ENCODE measurements at places on chromosomes 5 and 9.

- DNase-seq, result no peak
These were observed 17.9 kb downstream of the TMEM245 start for GRCh38 chr9:109101810-109102209.

DNA sequence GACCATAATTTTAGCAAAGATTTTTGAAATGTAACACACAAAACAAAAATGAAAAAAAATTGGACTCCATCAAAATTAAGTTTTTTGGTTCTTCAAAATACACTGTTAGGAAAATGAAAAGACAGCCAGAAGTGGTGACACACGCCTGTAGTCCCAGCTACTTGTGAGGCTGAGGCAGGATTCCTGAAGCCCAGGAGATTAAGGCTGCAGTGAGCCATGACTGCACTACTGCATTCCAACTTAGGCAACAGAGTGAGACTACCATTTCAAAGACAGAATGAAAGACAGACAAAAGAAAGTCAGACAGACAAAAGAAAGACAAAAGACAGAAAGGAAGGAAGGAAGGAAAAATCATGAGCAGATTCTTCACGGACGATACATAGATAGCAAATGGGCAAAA is 7.5 kb downstream of the DIAPH1 start:
- no peak for DNase-seq

- no peak for DNase-seq
These were observed 25.6 kb downstream of the MED27 start for GRCh38 chr9:132054024-132054423.

GRCh38 chr5:90402521-90403255 is 6.9 kb downstream of the CETN3 start:
- DNase-seq, result no peak

- no peak for DNase-seq
These were observed 5.3 kb upstream of the LCP2 start for GRCh38 chr5:170302653-170303501.

GRCh38 chr5:74148321-74148720 is 492.2 kb downstream of the ENC1 start:
- no peak for DNase-seq

DNA sequence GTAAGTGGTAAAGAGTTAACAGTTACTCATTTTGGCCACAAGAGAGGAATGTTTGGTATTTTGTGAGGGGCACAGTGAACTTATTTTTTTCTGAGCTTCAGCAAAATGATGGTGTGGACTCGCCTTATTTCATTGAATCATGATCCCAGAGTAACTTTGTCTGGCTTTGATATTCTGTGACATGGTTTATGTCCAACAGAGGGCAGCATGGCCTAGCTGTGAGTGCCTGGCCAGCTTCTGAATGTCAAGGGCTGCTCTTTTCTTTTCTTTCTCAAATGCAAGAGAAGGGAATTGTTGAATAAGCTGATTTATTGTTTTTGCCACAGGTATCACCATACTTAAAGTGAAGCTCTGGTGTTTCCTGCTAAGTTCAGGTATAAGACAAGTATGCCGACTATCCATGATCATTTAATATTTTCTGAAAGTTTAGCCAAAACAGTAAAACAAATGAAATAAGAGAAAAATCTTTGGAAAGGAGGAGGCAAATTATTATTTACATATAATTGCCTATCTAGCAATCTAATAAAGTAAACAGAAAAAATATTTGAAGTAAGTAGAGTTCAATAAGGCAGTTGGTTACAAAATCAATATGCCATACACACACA is 31.7 kb downstream of the MRPL22 start:
- peak; percentile 30 for DNase-seq

- DNase-seq, result no peak
These were observed 198.7 kb downstream of the HSPA4 start for GRCh38 chr5:133250527-133250926.

DNA sequence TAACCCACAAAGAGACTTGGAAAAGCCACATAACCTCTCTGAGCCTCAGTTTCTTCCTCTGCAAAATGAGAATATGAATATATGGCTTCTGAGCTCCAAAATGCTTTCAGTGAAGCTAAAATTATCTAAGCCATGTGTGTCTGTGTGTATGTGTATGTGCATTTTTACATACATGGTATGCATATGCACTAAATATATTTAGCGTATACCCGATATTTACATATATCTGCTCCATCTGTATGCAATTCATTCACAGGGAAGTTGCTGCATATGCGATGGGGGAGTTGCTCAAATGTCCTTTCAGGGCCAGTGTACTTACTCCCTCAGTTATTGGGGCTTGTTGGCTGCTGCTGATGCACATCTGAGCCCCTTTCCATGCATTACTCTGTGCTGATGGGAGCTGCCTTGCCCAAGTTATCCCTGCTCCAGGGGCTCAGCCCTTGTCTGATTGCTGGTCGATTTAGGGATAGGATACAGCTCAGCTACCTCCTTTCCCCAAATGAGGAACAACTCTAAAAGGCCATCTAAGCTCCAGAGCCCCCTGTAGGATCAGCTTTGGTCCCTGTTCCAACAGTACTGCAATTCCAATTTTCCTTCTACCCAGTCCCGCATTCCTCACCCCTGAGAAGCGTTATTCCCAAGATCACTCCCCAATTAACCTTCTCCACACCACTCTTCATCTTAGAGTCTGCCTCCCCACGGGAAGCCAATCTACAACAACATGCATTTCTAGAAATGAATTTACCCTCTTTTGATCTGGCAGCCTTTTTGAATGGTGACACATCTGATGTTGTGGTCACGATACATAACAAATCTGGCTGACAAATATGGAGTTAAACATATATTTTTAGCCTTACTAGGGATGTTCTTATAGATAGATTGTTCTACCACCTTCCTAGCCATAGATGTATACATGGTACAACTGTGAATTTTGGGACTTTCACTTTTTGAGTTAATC is 15.9 kb downstream of the RHOBTB3 start:
- no peak for DNase-seq

DNA sequence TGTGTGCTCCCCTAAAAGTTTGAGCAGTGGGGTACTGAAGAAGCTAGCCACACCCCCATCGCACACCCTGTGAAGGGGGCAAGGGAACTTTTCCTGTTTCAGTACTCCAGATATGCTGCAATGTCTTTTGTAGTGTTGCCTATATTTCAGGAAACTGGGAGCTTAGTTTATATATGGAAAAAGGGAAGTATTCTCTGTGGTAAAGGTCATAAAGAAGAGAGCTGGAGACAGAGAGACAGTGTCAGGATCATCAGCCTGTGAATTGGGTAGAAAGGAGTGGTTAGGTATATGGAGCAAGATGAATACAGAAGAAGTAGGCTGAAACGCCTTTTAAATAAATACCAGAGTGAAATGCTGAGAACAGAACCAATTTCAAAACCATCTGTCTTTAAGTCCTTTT is 82.2 kb upstream of the C9orf72 start:
- DNase-seq, result no peak
